ENCODE measurements at places on chromosomes 2 and 18.

DNA sequence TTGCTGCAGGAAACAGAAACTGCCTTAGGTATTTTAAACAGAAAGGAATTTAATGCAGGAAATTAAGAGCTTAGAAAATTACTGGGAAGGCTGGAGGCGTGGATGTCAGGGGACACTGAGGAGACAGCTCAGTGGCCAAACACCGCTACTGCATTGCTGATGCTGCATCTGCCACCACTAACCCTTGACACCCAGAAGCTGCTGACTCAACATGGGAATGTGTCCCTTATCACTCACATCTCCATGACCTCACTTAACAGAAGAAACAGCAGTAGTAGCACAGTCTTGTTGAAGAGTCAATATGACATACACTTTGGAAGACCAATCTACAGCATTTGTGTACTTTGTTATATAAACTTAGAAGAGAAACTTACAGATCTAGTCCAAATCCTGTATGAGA, 906.1 kb downstream of the SLC4A3 start:
- DNase-seq: no peak

DNA sequence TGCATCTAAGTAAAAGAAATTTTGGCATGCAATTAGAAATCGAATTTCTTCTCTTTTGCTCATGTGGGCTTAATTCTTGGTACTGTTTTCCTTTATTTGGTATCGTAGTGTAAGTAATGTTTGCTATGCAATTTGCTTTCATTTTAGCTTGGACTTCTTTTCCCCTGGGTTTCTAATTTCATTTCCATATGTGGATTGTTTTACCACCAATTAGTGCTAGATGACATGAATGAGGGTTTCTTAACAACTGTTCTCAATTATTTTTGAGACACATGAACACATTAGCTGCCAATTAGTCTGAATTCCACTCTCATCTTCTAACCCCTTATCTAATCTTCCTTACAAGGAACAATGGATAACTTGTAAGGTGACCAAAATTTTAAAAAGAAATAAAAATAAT, 1047.2 kb upstream of the PIK3C3 start:
- no peak for DNase-seq

GRCh38 chr2:204510709-204511420, 34.4 kb upstream of the PARD3B start:
- DNase-seq: no peak

- DNase-seq: no peak
Measured at GRCh38 chr2:215966274-215966673, 47.1 kb downstream of the MREG start.

GRCh38 chr18:58997811-58998337, 133.2 kb downstream of the ZNF532 start:
- peak; percentile 23 for DNase-seq

DNA sequence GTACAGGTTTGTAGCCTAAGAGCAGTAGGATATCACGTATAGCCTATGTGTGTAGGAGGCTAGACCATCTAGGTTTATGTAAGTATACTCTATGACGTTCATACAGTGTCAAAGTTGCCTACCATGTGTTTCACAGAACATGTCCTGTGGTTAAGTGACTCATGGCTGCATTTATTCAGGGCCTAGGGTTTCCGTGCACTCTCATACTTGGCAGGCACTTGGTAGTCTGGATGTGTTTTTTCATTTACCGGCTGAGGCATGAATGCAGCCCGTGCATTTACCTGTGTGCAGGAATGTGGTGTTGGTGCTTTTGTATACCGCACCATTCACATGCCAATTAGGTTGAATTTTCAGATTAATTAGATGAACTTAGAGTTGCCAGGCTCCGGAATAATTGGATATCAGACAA, 43.4 kb downstream of the MYL12B start:
- no peak for DNase-seq

GRCh38 chr2:36857713-36858112, 108.6 kb downstream of the STRN start:
- DNase-seq: no peak

- DNase-seq: no peak
Measured at GRCh38 chr2:219969508-219969907, 342.1 kb downstream of the SLC4A3 start.

GRCh38 chr2:27958711-27959378, 68.3 kb downstream of the BABAM2 start:
- DNase-seq: no peak

- no peak for DNase-seq
Measured at GRCh38 chr18:3051718-3052410, 38.9 kb upstream of the LPIN2 start.

DNA sequence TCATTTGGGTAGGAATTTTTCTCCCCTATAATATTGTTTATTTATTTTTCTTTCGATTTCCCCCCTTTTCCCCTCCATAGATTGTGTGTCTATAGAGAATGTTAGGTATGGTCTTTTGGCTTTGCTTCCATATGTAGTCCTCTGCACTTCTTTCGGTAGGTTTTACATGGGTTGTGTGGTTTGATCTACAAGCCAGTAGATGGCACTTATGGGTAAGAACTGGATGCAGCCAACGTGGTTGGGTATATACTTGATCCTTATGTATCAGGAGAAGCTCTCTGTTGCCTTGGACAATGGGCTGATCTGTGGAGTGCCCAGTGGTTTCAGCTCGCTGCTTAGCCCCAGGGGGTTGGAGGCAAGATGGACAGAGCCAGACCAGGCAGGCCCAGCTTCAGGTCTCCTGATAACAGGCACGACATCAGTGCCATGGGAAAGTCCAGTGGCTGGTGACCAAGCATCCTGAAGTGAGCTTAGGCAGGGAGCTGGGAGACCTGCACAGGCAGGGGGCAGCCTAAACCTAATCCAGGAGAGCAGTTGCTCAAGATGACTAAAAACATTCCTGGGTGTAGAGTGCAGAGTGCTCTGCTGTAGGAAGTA, 488.3 kb downstream of the CCDC85A start:
- DNase-seq: no peak

- DNase-seq: no peak
Measured at GRCh38 chr2:127632592-127633489, 13.1 kb upstream of the GPR17 start.

DNA sequence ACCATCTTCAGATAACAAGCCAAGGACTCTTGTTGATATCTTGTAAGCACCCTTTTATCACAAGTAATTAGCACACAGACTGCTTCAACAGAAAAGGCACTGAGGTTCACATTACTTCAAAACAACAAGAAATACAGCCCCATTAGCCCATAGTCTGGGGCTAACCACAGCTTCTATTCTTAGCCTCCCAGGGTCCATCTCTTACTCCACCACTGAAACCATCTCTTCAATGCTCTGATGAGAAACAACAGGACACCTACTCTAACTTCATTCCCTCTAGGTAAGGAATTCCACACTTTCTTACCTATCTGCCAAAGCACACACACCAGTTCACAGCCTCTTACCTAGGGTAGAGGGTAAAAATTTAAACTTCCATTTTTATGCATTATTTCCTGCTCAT, 26.4 kb upstream of the CYTIP start:
- DNase-seq: no peak

DNA sequence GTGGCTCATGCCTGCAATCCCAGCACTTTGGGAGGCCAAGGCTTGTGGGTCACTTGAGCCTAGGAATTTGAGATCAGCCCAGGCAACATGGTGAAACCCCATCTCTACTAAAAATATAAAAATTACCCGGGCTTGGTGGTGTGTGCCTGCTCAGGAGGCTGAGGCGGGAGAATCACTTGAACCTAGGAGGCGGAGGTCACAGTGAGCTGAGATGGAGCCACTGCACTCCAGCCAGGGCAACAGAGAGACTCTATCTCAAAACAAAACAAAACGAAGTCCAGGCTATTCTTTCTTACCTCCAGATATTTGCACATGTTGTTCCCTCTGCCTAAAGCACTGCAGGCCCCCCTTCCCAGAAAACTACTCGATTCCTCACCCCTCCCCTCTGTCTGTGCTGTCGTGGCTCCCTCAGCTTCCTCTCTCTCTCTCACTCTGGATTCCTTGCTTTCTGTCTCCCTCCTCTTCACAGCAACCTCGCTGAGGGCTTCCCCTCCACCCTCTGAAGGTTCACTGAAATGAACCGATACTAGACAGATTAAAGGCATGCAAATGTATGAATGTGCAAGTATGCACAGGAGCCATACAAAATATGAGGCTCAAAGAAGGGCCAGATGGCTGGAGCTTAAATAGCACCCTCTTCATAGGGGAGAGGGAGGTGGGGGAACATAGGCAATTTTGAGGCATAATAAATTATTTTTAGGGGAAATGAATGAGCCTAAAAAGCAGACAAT, 18.5 kb downstream of the TMEM177 start:
- no peak for DNase-seq

DNA sequence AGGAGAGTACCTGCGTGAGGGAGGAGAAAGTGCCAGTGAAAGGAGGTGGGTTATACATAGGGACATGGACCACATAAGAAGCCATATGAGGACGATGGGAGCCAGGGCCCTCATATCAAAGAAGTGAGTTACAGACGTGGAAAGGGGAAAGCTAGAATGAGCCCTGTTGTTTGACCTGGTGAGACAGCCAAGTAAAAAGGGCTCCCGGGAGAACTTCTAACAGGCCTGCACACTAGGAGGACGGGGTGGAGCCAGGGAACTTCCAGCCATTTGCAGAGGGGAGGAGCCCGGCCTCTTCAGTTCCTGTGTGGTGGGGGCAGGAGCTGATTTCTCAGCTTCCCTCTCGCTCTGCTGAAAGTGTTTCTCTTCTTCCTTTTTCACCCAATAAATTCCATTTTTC, 84.1 kb upstream of the SLC66A3 start:
- DNase-seq: no peak

DNA sequence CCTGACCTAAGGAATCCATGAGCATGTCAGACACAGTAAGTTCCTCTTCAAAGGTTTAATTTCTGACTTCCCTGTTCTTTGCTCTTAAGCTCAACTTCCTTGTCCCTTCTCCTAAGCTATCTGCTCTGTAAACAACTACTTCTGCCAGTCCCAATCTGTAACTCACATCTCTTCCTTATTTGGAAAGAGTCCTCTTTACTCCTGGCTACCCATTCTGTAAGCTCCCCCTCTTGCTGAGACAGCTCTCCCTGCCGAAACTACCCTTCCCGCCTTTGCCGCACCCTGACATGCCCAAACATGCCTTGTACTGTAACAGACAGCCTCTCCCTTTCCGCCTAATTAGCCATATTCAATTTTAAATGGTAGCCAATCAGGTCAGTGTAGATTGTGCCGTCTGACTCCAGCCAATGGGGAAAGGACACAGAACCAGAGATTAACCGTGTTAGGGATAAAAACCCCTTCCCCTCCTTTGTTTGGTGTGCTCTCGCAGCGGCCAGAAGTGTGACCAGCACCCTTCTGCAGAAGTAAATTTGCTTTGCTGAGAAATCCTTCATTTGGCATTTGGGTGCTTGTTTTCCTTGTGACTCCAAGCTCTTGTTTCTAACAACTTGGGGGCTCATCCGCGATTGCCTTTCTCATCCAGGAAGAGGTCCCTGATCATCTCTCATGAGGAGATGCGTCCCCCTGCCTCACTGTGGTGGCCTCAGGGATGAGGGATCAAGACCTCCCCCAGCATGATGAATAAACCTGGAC, 49.0 kb downstream of the PIAS2 start:
- DNase-seq: no peak

DNA sequence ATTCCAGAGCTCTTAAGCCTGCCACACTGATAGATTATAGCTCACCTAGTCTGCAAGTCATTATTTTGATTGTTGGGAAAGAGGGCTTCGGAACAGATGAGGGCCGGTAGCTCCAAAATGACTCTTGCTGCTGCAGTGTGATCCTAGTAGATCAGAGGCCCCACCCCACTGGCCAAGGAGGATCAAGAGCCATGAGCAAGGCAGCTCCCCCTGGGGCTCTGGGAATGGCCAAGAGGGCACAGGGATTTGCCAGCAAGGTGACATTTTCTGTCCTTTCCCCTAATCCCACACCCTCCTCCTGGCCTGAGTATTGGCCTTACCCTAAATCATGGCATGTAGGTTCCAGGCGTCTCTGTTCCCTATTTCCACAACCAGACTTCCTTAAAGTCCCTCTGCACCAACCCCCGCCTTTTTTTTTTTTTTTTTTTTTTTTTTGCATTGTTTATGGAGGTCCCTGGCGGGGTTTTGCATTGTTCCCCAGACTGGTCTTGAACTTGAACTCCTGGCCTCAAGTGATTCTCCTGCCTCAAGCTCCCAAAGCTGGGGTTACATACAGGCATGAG, 36.5 kb downstream of the EIF4E2 start:
- no peak for DNase-seq

GRCh38 chr18:63422864-63423304, 608 bp upstream of the VPS4B start:
- DNase-seq: no peak

GRCh38 chr2:104102615-104103014, 751.3 kb upstream of the POU3F3 start:
- no peak for DNase-seq

GRCh38 chr2:15869871-15870270, 70.5 kb upstream of the MYCN start:
- no peak for DNase-seq

GRCh38 chr2:142131010-142131669, at the start of gene LRP1B:
LRP1B (minus strand) TSS chr2:142131016; CDS start chr2:142130729, 287 bp downstream.
- peak; percentile 52 for DNase-seq

DNA sequence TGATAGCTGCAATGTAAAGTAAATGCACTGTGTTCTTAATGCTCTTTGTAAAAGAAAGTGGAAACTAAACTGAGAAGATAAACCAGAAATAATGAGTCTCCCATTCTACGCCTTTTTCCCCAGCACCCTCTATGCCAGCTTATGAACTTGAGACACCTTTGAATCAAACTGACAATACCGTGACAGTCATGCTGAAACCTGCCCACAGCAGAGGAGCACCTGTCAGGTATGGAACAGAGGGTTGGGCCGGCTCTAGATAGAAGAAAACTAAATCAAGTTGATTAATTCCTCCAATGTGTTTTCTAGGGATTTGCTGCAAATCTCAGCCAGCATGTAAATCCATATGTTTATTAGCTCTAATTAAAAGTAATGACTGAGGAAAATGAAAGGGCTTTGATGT, 520.6 kb upstream of the RAB12 start:
- no peak for DNase-seq

DNA sequence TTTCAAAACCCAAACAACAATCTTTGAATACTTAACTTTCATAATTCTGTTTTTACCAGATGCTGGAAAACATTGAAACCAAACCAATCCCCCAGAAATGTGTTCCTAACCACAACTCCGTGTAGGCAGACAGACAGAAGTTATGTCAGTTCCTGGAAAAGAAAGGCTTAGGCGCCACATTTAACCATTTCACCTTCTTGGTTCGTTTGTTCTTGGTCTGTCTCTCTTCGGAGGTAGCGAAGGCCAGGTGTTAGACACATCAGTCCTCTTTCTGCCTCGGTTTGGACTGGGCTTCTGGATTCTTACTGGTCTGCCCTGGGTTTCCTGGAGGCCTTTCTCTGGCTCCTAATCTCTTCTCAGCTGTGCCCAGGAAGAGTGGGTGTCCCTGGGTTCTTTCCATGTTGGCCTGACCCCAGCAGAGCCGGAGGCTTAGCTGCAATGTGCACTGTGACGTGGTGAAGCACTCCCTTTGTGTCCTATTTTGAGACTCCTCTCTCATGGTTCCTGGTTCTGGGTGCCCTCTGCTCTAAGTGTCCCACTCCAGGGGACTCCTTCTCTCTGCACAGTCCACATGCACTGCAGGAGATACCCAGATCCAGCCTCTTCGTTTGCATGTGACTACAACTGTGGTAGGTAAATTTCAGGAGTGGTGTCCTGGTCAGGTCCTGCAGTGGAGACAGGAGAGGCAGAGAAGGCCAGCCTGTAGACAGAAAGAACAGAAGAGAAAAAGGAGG, 23.1 kb upstream of the RAB31 start:
- DNase-seq: no peak
